ENCODE measurements at places on chromosomes 11 and 22.

DNA sequence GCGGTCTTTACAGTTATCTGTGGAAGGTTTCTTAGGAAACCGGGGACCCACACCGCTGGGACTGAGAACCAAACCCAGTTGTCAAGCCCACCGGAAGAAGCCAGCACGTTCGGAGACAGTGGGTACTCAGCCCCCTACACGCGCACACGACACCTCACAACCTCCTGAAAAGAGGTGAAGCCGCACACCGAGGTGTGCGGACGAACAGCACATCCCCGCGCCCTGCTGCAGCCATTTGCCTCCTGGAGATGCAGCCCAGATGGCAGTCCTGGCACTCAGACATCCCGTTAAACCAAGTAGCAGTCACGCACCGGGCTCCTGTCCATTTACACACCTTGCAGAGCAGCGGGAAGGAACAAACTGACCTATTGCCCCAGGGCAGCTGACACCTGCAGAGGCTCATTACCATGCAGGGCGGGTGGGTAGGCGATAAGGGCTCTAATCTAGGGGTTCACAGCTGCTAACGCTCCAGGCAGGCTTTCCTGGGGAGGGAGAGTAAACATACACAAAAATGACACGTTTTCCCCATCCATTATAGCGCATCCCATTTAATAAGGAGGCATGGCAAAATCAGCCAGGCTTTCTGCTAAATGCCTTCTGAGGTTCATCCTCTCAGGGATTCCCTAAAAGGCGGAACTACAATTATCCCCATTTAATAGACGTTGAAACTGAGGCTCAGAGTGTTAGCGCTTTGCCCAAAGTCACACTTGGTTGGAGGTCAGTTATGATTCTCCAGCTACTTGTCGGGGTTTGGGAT lies 864 bp upstream of the EHBP1L1 start:
- no peak for DNase-seq

GRCh38 chr11:112355726-112356125 lies 95.1 kb upstream of the PLET1 start:
- DNase-seq = no peak

DNA sequence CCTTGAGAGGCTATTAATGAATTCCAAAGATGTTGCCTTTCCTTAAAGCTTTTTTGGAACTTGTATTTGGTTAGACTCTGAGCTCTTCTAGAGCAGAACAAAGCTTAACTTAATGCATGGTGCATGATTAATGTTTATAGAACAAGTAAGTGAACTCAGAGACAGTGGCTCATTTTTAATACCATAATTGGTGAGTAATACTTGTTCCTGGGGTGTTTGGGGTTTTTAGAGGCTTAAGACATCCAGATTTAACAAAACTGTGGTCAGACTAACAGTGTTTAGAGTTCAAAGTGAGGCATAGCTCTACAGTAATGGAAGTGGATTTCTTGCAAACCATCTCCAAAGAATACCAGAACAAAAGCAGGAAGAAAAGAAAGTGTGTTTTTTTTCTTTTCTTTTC lies 73.7 kb upstream of the CTSC start:
- no peak for DNase-seq

- peak; percentile 18 for DNase-seq
Observed at GRCh38 chr11:76209375-76209972, 3.2 kb upstream of the WNT11 start.

GRCh38 chr11:123973816-123974215 lies 3.8 kb downstream of the OR10S1 start:
- no peak for DNase-seq

DNA sequence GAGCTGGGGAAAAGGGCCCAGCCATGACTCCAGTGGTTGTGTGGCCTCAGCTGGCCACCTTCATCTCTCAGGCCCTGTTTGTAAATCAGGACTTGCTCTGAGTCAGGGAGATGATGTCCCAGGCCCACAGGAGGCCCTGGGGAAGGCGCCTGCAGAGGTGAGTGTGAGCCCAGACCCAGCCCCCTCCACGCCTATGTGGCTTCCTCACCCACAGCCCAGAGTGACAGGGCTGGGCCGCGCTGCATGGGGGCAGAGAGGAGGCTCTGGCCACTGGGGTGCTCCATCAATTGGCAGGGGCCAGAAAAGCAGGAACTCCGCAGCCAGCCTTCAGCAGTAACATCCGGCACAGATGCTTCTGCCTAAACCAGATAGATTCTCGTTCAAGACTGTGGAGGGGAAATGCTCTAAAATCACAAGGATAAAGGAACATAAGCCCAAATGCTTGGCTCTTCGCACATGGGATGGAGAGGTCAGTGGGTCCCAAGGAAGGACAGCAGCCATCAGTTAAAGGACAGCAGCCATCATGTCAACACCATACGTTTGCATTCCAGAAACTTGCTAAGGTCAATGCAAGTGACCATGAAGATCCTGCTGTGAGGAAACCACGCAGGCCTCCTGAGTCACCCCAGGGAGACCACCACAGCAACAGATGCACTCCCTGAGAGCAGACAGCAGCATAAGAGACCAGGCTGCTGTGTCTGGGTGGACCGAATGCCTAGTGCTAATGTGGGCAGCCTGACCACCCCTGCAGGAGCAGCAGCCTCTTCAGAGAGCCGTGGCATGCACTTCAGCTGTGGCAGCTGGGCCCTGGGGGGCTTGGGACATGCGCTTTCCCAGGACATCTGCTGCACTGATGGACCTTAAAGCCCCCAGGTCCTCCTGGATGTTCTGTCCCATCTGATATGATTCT lies 28.3 kb downstream of the OSBPL5 start:
- DNase-seq = no peak

DNA sequence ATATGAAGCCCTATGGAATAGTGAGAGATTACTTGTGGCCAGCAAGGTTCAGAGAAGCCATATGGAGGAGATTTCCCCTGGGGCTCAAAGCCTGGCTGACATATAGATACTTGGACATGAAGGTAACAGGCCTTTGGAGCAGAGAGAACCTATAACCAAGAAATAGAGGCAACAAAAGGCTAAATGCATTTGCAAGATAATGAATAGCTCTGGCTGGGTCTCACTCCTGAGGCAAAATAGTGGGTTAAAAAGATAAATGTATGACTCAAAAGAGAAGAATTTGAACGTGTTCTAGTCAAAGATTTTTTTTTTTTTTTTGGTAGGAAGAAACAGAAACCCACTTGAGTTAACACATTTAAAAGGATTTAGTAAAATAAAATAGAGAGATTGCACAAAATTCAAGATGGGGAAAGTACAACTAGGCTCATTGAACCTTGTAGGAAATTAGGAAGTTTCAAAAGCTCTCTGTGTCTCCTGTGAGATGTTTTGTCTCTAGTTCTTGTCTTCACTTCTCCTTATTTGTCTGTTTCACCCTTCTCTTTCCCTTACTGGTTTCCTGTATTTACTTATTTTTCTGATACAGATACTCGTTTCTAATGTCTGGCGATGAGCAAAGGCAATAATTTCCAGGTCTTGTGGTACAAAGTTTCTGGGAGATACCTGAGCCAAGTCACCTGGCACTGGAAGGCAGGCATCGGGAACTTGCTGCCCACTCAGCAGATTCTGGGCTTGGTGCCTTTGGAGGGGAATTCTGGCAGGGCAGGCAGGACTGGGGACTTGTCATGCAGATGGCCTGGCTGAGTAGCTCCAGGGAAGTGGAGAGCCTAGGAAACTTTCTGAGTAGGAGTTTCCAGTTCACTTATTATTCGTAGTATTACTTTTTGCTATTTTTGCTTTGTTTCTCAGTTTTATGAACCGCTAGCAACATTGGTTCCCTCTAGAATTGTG lies 49.2 kb upstream of the SESN3 start:
- no peak for DNase-seq

- DNase-seq = no peak
Observed at GRCh38 chr11:15897211-15897960, 459.0 kb downstream of the SOX6 start.

DNA sequence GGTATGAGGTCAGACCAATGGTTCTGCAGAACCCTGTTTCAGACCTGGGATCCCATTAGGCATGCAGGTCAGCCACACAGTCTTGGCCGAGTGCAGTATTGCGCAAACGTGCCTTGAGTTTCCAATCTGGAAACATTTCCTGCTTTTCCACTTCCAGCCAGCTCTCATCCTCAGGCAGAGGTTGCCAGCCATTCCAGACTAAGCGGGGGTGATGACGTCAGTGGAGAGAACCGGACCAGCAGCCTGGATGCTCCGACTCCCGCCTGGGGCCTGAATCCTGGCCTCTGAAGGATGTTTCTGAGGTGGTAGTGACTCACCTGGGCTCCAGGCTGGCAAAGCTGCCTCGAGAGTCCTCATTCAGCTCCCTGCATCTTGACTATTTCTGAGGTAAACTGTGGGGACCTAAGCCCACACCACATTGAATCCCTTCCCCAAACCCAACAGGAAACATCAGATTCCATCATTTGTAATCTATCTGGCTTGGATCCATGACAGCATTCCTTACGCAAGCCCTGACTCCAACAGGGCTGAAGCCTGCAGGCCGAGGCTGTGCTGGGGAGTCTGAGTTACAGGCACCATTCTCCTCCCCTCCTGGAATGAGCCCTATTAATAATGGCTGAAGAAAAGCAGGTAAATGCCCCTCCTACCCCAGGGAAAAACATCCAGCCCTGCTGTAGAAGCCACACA lies 83.0 kb downstream of the ABTB2 start:
- DNase-seq = no peak

DNA sequence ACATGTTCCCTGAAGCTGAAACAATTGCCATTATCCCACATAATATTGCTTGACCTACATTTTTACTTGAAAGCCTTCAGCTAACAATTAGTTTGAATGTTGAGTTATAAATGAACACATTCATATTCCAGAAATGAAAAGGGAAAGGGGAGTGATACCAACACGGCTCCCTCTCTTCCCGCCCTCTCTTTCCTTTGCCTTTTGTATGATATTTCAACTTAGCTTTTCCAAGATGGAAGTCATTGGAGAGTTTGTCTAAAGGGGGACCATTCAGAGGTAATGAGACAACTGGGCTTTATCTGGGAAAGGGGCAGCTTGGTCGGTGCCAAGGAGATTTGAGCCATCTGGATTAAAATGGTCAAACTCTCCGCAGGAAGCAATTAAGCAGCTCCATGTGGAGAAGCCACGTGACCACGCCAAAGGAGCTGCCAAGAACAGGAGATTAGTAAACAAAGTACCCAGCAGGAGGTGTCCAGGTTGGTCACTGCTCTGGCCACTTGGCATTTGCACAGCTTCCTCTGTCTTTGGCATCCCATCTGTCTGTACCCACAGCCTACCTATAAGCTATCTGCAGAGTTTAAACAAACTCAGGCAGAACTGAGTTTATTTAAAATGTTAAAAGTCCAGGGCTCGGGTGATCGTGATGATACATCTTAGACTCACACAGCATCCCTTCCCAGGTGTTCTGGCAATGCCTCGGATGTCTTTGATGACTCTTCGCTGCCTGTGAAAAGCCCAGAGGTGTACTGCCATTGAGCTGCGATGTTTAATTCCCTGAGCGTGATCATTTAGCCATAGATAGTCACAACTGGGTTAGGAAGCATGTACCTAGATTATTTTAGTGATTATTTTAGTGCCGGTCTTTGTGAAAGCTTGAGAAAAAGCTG lies 735.9 kb downstream of the NTM start:
- DNase-seq = no peak

DNA sequence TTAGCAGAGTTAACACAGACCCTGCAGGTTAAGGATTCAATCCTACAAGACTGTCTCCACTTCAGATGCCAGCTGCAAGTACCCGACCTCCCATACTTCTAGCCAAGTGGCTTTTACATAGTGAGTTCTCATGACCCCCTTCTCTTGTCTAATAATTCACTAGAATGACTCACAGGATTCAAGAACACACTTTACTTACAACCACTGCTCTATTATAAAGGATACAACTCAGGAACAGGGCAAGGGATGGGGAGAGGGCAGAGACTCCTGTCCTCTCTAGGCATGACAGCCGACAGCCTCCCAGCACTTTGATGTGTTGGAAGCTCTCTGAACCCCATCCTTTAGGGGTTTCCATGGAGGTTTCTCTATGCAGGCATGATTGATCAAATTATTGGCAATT lies 60.0 kb downstream of the MYO18B start:
- DNase-seq = no peak

- DNase-seq = no peak
Observed at GRCh38 chr11:126145954-126146353, 65.5 kb downstream of the RPUSD4 start.

DNA sequence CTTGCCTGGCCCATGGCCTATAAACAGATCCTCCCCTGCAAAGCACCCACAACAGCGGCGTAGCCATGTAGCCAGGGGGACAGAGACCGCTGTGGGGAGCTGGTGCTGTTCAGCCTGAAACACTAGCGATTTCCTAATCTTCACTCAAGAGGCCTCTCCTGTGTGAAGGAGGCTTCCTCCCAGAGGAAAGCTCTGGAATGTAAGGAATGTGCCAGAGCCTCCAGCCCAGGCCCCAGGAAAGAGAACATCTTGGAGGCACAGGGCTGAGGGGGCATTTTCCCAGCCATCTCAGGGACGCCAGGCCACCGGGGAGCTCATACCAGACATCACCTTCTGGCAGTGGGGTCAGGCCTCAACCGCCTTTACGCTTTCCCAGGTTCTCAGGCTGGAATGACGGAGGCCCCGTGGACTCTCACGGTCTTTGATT lies 24.0 kb downstream of the MIAT start:
- DNase-seq = no peak

DNA sequence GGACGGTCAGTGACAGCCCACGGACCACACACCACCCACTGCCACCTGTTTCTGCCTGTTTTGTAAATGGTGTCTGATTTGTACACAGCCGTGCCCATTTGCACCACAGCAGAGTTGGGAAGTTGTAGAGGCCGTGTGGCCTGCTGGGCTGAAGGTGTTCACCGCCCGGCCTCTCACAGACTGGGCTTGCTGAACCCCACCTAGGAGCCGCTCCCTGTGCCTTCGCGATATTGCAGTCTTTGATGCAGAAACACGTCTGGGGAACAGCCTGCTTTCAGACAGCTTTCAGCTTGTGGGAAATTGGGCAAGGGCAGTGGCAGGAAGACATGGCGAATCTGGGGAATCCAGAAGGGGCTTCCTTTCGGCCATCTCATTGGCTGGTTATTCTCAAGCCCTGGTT lies 9.8 kb upstream of the GRAMD4 start:
- DNase-seq = no peak
